NCI-H1694 (cell line): ENCODE measurements at places on chromosomes 1 and 21.

DNA sequence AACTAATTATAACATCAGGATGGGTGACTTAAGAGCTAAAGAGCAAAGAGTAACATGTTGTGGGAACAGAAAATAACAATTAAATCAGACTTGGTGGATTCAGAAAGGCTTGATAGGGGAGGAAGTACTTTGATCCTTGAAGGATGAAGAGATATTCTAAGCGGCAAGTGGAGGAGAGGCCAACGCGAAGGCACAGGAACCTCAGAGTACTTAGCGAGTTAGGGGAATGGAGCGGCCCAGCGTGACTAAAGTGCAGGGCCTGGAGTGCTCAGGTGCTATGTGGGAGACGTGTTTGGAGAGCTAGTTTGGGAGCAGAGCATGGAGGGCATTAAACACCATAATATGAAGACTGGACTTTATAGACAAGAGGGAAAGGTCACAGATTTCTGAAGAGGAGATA is 64.3 kb downstream of the ADCY10 start:
- no peak for DNase-seq

DNA sequence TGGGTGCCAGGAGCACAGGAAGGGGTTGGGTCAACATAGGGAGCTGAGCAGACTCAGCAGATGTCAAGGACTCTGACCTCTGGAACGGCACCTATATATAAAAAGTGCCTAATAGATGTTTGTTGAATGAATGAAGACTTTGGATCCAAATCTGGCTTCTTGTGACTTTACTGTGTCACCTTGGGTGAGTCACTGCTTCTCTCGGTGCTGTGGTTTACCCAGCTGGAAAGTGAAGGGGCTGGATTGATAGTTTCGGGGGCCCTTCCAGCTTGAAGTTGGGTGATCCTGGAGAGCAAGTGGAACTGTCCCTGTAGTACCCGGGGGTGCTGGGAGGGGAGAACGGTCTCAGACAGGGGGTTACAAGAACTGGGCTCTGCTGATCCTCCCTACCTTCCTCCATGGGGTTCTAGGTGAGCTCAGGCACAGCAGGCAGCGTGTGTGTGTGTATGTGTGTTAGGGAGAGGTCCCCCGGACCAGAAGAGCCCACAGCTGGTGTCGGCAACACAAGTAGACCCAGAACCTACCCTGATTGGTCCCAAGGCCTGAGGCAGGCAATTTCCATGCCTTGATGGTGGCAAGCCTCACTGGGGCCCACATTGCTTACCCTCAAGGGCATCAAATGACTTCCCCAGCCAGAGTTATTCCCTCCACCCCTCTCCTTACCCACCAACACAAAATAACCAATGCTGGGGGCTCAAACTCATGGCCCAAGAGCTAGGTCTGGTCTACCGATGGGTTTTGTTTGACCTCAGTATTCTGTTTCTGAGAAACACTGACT is 5.5 kb upstream of the PADI1 start:
- no peak for DNase-seq

GRCh38 chr1:186014370-186015037 is 280.3 kb downstream of the HMCN1 start:
- DNase-seq, result no peak

GRCh38 chr1:23638786-23639241 is 52.8 kb upstream of the RPL11 start:
- DNase-seq, result no peak

DNA sequence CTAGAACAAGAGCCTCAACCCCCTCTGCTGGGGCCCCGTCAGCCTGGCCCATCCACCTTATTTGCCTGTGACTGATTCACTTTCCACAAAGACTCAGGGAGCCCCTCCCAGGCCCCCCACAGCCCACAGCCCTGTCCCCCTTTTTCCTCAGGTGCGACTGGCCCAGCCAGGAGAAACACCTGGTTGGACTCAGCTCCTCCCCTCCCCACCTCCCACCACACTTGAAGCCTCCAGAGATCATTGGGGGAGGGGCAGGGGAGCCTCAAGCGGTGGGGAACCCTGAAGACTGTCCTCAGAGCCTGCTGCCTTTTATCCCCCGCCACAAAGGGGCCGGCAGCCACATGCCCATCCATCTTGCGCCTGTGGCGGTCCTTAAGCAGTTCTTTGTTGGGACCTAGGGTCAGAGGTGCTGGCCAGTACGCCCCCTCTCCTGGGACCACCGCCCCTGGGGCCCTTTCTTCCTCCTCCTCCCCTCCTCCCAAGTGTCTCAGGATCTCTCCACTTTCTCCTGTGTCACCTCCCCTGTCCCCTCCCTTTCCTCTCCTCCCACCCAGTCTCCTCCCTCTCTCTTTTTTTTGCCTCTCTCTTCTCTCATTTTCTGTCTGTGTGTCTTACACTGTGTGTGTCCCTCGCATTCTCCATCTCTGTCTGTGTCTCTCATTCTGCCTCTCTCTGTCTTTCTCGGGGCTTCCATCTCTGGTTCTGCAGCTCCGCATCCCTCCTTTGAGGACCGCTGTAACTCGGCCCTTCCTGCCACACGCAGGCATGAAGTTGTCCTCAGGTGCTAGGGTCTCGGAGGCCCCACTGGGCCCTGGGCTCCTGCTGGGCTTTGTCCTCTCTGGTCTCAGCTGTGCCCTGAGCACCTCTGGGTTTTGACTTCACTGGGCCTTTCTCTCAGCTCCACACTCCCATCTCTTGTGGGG is 12.2 kb downstream of the CRABP2 start:
- no peak for DNase-seq

DNA sequence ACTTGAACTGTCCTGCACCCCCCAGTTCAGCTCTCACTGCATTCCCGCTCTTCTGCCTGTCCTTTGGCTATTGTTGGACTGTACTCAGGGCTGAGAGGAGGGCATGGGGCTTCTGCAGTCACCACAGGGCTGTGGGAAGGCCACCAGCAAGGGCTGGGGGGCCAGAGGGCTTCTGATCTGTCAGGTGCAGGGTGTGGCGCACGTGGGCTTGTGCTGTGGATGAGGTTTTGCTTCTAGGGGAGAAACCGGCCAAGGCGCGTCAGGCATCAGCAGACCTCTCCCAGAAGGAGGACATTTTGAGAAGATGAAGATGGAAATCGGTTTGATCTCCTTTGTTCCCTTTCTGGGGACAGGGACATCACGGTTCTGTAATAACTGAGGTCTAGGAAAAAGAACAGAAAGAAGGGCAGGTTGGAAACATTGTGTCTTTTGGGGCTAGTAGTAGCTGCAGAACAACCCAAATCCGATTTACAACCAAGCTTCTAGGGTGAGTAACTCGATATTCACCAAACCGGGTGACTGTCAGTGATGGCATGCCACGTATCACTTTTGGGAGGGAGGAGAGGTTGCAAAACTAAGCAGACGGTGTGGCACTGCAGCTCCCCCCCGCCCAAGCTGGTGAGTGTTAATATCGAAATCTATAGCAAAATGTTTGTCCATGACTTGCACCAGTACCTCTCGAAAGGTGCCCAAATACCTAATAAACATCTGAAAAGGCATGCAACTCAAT is 40.9 kb downstream of the AGPAT3 start:
- no peak for DNase-seq

DNA sequence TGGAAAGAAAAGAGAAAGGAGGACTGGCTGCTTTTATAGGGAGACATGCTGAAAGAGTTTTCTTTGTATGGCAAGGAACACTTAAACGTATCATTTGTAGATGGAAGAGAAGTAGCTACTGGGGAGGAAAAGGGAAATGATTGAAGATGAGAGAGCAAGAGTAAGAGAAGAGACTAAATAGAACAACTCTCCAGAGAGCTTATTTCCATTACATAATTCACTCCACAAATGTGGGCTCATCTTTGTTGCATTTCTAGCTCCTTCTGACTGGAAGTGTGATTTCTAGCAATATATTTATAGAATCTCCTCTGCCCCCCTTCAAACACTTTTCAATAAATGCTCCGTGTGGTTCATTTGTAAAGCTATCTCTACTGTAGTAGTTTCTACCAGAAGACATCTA is 71.0 kb downstream of the ST6GALNAC5 start:
- DNase-seq, result no peak

DNA sequence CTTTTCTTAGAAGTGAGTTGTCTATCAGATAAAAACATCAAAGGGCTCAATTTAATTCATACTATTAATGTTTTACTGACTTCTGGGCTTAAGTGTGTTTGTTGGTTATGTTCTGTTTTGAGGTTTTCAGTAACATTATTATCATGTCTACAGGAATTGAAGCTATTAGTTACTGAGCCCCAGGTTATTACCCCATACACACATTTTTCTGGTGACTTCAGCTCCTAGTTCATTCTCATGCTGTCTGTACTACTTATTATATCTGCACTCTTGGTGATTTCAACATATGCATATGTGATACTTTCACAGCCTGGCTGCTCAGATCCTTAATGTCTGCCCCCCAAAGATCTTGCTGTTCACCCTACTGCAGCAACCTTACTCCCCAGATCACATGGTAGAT is 27.0 kb upstream of the SGIP1 start:
- no peak for DNase-seq

DNA sequence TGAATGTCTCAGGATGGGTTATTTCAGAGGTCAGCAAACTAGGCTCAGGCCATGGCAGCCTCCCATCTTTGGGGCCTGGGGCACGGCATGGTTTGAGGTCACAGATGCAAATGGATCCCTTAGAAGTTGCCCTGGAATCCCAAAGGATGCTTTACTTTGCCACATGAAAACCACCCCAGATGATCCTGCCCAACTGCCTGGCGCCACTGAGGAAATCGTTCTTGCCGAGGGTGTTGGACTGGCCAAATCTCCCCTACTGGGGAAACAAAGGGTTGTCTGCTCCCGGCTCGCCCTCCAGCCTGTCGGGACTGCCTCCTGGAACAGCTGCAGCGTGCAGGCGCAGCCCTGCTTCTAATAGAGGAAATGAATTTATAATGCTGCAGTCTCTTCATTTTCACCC is 173.0 kb upstream of the LMO4 start:
- no peak for DNase-seq

GRCh38 chr21:26047279-26047967 is 123.1 kb downstream of the APP start:
- no peak for DNase-seq

GRCh38 chr1:16293538-16293937 is 56.6 kb upstream of the CPLANE2 start:
- no peak for DNase-seq

DNA sequence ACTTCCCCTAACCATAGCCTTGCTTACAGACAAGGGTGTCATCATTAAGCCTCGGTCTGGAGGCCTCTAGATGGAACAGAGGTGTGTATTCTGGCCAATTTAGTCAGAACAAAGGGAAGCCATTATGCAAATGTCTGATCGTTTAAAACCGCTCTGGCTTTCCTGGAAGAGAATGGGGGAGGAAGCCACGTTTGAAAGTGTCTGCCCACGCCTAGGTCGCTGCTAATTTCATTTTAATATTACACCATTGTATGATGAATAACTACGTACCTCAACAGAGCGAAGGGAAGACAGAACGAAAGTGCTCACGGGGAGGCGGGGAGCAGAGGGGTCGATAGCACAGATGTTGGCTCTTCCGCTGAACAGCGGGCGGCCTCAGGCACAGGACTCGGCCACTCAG is 41.1 kb upstream of the CSF3R start:
- DNase-seq, result no peak

DNA sequence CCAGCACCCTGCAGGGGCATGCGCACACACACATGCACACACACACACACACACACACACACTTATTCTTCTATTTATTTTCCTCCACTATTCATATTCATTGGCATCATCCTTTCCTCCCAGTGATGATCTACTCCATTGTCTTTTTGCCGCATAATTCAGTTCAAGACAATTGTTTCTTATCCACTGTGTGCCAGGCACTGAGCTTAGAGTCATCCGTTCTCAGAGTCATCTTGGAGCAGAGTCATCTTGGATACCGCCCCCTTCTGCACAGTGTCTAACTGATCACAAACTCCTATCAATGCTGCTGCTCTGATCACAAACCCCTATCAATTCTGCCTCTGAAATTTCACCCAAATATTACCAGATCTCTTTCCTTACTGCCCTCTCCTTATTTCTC is 102.8 kb upstream of the PROX1 start:
- DNase-seq, result no peak

DNA sequence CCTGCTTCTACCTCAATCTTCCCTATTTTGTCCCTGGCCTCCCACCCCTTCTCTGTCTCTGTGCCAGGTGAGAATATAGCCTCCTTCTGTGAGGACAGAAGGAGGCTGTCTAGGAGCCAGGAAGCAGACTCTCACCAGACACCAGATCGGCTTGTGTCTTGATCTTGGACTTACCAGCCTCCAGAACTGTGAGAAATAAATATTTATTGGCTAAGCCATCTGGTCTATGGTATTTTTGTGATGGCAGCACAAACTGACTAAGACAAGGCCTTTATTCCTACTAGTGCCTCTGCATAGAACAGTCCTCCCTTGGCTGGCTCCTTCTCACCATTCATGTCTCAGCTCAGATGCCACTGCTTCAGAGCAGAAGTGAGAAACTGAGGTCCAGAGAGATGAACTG is 1.9 kb downstream of the GPN2 start:
- DNase-seq, result no peak

- no peak for DNase-seq
Measured at GRCh38 chr1:19009882-19010321, 53.4 kb upstream of the IFFO2 start.

DNA sequence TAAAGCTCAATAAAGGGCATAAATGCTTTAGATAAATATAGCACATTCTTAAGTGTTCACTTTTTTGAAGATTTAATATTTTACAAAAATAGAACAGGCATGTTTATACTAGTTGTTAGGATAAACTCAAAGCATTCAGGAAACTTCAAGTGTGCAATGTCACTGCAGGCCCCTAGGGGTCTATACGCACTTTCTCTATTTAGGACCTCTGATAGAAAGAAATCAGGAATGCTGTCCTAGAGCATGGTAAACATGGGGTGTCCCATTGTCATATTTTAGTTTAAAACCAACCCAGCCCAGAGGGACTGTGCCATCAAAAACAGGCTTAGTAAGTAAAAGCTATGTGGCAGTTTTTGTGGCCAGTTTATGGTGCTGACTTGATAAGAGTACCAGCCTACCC is 102.2 kb downstream of the BARHL2 start:
- DNase-seq, result peak; percentile 9

- DNase-seq, result no peak
Measured at GRCh38 chr1:101005183-101005582, 20.4 kb downstream of the DPH5 start.

DNA sequence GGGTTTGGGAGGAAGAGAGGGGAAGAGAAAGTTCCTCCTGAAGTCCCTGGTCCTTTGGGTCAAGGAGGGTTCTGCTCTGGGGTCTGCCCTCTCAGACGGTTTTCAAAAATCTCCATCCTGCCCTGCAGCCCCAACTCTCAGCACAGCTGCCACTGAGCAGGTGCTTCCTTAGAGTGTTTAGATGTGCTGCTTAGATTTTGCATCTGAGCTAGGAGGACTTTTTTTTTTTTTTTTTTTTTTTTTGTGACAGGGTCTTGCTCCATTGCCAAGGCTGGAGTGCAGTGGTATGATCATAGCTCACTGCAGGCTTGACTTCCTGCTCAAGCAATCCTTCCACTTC is 324.9 kb upstream of the POU3F1 start:
- DNase-seq, result no peak

DNA sequence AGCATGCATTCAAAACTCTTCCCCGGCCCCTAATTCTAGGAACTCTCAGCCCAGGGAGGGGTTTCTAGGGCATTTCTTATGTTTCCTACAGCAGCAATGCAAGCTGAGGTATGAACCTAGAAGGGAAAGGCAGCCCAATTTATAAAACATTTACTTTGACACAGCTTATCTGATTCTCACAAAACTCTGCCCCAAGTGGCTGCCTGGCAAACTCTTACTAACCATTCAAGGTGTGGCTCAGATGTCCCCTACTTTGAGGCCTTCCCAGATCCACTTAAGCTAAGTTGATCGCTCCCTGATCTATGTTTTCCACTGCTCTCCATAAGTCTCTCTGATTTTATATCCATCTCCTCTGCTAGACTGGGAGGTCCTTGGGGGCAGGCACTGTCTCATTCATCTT is 35.4 kb downstream of the AK2 start:
- no peak for DNase-seq
